Uterus (tissue), 4 donors: ENCODE measurements at places on chromosomes 1 and 21. TPM values are rescaled to one million over a fixed set of nuclear protein-coding genes. Genes with fewer than 3 reads are reported as not detected.

- no peak for DNase-seq
- H3K27ac ChIP-seq = no peak overlapping the region
- H3K36me3 ChIP-seq = no peaks in the 10 kb centered on the region
- no peaks in the 10 kb centered on the region for H3K4me1 ChIP-seq
- no peaks in the 10 kb centered on the region for H3K27me3 ChIP-seq
Measured at GRCh38 chr1:159889202-159889601, 10.8 kb downstream of the CFAP45 start.

DNA sequence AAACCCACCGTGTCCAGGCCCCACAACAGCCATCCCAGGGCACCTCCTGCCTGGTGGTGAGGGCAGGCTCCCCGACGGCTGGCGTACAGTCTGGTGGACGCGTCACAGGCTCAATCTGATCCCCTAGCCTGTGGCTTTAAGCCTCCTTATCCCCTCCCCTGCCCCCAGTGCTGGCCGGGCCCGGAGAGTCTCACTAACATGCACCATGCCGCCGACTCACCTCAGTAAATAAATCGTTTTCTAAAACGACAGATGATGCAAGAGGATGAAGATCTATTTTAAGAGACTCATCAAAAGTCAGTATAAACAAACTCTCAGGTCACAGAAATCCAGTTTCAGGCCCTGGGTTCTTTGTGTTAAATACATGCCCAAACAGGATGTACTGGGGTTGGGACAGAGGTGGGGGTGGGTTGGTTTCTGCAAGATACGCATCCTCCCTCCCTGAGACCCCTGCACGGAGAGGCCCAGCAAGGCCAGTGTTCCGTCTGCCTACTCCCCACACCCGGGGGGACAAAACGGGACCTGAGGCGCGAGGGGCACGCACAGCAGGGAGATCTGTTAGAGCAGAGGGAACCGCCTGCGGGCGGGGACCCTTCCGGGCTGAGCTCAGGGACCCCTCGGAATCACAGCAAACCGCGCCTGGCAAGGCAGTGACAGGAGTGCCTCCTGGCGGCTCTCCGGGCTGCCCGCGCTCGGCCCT lies 3.1 kb downstream of the PANK4 start:
- H3K36me3 ChIP-seq = no peaks in the 10 kb centered on the region
- H3K4me1 ChIP-seq = no peaks in the 10 kb centered on the region

GRCh38 chr1:41672173-41672572 lies 187.7 kb upstream of the EDN2 start:
- H3K36me3 ChIP-seq = no peaks in the 10 kb centered on the region
- H3K27me3 ChIP-seq = no peaks in the 10 kb centered on the region
- no peak overlapping the region for H3K4me3 ChIP-seq
- H3K27ac ChIP-seq = no peak overlapping the region
- H3K4me1 ChIP-seq = no peaks in the 10 kb centered on the region

DNA sequence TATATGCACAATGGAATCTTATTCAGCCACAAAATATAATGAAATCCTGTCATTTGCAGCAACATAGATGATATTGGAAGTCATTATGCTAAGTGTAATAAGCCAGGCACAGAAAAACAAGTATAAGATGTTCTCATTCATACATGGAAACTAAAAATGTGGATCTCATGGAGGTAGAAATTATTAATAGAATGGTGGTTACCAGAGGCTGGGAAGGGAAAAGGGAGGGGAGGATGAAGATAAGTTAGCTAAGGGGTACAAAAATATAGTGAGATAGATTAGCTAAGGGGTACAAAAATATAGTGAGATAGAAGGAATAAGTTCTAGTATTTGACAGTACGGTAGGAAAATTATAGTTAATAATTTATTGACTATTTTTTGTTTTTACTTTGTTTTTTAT lies 27.9 kb downstream of the LIN9 start:
- no peaks in the 10 kb centered on the region for H3K27me3 ChIP-seq
- H3K4me3 ChIP-seq = no peak overlapping the region
- no peak overlapping the region for H3K27ac ChIP-seq
- no peak for DNase-seq
- no peaks in the 10 kb centered on the region for H3K36me3 ChIP-seq

DNA sequence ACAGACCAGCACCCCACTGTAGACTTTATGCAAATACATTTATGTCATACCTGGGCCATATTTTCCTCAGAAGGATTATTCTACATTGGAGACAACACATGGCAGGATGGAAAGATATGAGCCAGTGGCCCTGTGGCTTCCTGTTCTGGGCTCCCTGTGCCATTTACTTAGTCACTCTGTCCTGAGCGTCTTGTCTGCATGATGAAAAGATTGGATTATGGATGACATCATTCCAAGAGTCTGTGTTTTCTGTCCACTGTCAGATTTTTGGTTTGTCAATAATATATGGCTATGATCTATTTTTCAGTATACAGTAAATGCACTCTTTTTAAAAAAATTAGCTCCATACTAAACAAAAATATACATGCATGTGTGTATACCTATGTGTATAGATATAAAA lies 30.8 kb downstream of the IGSF5 start:
- no peak overlapping the region for H3K4me3 ChIP-seq
- H3K27me3 ChIP-seq = no peaks in the 10 kb centered on the region
- H3K4me1 ChIP-seq = no peaks in the 10 kb centered on the region

DNA sequence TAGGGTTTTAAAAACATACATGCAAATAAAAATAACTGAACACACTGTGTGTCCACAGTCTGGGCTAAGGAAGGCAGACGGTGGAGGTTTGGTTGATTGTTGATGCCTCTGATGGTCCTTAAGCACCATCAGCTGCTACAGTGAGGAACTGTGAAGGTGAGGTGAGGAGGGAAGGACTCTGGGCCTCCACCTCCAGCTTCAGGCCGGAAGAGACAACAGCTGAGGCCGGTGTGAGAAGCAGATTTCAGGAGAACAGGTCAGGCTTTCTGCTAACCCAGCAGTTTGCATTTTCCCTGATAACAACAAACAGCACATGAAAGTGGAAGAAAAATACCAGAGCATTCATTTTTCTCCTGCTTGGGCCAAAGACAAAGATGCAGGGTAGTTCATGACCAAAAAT lies 189.9 kb upstream of the AJAP1 start:
- H3K4me1 ChIP-seq = no peaks in the 10 kb centered on the region
- H3K36me3 ChIP-seq = no peaks in the 10 kb centered on the region
- no peaks in the 10 kb centered on the region for H3K27me3 ChIP-seq
- no peak for DNase-seq
- no peak overlapping the region for H3K27ac ChIP-seq
- H3K4me3 ChIP-seq = no peak overlapping the region

DNA sequence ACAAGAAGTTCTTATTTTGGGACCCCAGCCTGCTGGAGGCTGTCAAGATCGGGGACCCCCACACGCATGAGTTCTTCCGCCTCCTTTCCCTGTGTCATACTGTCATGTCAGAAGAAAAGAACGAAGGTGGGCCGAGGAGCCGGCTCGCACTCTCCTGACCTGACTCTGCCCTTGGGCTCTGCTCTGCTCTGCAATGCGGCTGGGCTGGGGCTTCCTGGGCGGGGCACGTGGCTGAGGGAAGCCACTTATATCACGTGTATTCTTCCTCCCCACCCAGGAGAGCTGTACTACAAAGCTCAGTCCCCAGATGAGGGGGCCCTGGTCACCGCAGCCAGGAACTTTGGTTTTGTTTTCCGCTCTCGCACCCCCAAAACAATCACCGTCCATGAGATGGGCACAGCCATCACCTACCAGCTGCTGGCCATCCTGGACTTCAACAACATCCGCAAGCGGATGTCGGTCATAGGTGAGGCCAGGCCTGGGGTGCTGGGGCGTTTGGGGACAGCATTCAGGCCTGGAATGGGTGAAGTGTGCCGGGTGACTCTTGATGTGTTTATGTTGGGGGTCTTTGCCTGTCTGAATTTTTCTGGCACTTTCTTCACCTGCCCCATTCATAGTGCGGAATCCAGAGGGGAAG lies 17.6 kb downstream of the ATP8B2 start:
- H3K36me3 ChIP-seq = no peaks in the 10 kb centered on the region
- H3K4me1 ChIP-seq = no peaks in the 10 kb centered on the region
- H3K27ac ChIP-seq = no peak overlapping the region
- no peak overlapping the region for H3K4me3 ChIP-seq
- no peak for DNase-seq

DNA sequence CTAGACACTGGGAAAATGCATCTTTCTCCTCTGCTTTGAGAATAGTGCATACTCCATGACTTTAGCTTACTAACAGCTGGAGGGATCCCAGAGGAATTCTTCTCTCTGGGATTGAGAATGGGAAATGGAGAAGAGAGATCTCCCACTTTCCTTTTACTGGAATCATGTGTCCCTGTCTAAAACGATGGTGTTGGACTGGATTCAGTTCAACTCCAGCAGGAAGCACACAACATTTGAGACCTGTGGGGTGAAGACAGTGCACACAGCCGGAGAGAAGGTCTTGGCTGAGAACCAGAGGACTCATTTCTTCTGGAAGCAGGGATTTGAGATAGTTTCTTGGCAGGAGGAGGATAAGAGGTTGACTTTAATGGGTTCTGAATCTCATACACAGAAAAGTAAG lies 58.7 kb downstream of the TRABD2B start:
- DNase-seq = no peak
- no peak overlapping the region for H3K27ac ChIP-seq
- H3K4me1 ChIP-seq = no peaks in the 10 kb centered on the region
- no peaks in the 10 kb centered on the region for H3K36me3 ChIP-seq
- no peak overlapping the region for H3K4me3 ChIP-seq

DNA sequence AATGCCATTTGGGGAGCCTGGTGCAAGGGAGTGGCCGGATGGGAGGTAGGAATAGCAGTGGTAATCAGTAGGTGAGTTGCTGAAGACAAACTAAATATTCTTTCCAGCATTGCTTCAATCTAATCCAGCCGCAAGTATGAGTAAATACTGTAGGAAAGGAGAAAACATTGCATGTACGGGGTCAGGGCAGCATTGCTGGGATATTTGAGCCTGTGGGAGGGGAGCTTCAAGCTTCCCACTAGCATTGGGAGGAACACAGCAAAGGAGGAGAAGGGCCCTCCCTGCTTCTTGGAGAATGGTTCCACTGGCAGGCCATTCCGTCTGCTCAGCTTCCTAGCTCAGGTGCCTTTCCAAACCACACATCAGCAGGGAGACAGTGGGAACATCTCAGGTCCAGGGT lies 15.2 kb downstream of the CAPN2 start:
- H3K27me3 ChIP-seq = no peaks in the 10 kb centered on the region
- H3K27ac ChIP-seq = peak overlapping the region; percentile 65
- no peaks in the 10 kb centered on the region for H3K36me3 ChIP-seq
- H3K4me3 ChIP-seq = no peak overlapping the region
- no peak for DNase-seq
- H3K4me1 ChIP-seq = peaks cover 25% of the 10 kb centered on the region

- H3K4me3 ChIP-seq = no peak overlapping the region
- no peaks in the 10 kb centered on the region for H3K27me3 ChIP-seq
- H3K4me1 ChIP-seq = no peaks in the 10 kb centered on the region
Measured at GRCh38 chr1:39335216-39335615, 130.7 kb downstream of the MACF1 start.

- DNase-seq = no peak
- no peaks in the 10 kb centered on the region for H3K36me3 ChIP-seq
- H3K4me1 ChIP-seq = no peaks in the 10 kb centered on the region
- H3K4me3 ChIP-seq = no peak overlapping the region
- H3K27ac ChIP-seq = no peak overlapping the region
Measured at GRCh38 chr21:42463861-42464515, 32.0 kb downstream of the RSPH1 start.

DNA sequence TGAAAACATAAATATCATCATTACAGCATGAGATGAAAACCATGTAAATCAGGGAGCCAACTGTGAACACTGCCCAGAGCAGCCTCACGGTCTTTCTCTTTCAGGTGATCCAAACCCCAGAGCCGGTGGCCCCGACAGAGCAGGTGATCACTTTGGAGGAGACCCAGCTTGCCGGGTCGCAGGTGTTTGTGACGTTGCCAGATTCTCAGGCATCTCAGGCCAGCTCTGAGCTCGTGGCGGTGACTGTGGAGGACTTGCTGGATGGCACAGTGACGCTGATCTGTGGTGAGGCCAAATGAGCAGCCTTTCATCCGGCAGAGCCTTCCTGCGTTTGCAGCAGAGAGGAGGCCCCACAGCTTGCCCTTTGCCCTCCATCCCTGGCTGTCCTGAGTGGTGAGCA lies 37.2 kb upstream of the EPHA8 start:
- no peaks in the 10 kb centered on the region for H3K27me3 ChIP-seq
- peaks cover 9% of the 10 kb centered on the region for H3K4me1 ChIP-seq
- no peaks in the 10 kb centered on the region for H3K36me3 ChIP-seq
- DNase-seq = no peak
- H3K4me3 ChIP-seq = no peak overlapping the region

GRCh38 chr1:153293851-153294250 lies 18.9 kb downstream of the PGLYRP3 start:
- no peak for DNase-seq
- H3K36me3 ChIP-seq = no peaks in the 10 kb centered on the region
- H3K27ac ChIP-seq = no peak overlapping the region
- no peaks in the 10 kb centered on the region for H3K27me3 ChIP-seq
- no peak overlapping the region for H3K4me3 ChIP-seq

DNA sequence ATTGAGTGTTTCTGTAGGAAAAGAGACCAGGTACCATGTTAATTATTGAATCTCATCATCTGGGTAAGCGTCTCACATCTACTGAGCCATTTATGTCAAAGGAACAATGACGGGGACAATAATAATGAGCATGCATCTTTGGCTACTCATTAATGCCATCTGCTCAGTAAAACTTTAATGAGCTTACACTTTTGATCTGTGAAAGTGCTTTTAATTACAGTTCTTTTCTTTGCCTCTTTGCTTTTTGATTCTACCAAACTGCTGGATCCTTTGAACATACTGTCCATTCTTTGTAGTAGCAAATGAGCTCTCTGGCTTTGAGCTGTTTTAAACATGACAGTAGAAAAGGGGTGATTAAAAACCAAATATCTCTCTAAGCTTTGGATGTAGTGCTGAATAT lies 181.2 kb upstream of the IVNS1ABP start:
- no peak overlapping the region for H3K27ac ChIP-seq
- DNase-seq = no peak
- no peak overlapping the region for H3K4me3 ChIP-seq

- H3K27ac ChIP-seq = no peak overlapping the region
- H3K27me3 ChIP-seq = no peaks in the 10 kb centered on the region
- H3K4me3 ChIP-seq = no peak overlapping the region
- no peak for DNase-seq
- H3K36me3 ChIP-seq = no peaks in the 10 kb centered on the region
Measured at GRCh38 chr1:174114788-174115448, 44.4 kb upstream of the RABGAP1L start.

CFAP107 gene
- not detected for total RNA-seq

PODN gene
- total RNA-seq = 48.7 TPM

CFH gene
- 28.2 TPM for total RNA-seq

C4BPA gene
- not detected for total RNA-seq

LAX1 gene
- 2.0 TPM for total RNA-seq

PTGFR gene
- total RNA-seq = 13.8 TPM

OPRD1 gene
- 0.07 TPM for total RNA-seq

SLFNL1 gene
- 31.3 TPM for total RNA-seq

UBE2U gene
- not detected for total RNA-seq

HOOK1 gene
- total RNA-seq = 6.9 TPM

AGBL4 gene
- 1.9 TPM for total RNA-seq

GBP6 gene
- total RNA-seq = not detected
